Caco-2 (cell line): ENCODE measurements at places on chromosomes 2 and 18. TPM values are rescaled to one million over a fixed set of nuclear protein-coding genes. Genes with fewer than 3 reads are reported as not detected.
A peak's percentile ranks its signal among the peaks of the same experiment; 100 is the strongest.

The GALR1 gene
- not detected in 2 replicates for total RNA-seq

The RAPH1 gene
- 109 and 114 TPM in 2 replicates for total RNA-seq

The PRKCE gene
- total RNA-seq: 3.6 and 4.4 TPM in 2 replicates

The DHRS9 gene
- total RNA-seq: not detected in 2 replicates

The FSIP2 gene
- 0.09 TPM in 2 replicates for total RNA-seq

The ANKMY1 gene
- 12.2 and 16.6 TPM in 2 replicates for total RNA-seq

The LBX2 gene
- total RNA-seq: 11.1 and 11.4 TPM in 2 replicates

DNA sequence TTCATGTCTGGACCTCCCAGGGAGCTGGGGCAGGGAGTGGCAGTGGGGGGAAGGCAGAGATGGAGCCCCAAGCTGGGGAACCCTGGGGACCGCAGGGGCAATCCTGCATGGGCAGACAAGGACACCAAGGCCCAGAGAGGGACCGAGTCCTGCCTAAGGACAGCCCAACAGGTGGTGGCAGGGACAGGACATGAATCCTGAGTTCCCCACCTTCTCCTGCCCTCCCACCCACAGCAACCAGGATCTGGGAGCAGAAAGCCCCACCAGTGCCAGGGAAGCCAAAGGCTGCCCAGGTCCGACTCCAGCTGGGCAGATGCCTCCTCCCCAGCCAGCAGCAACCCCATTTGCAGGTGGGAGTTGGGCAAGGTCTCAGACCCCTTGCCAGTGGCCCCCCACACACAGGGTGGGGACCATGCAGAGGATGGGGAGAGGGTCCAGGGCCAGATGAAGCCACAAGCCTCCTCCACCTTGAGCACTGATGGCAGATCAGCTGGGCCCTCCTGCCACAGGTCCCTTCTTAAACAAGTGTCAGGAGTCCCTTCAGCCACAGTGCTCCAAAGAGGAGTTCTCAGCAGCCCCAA is 6.3 kb downstream of the ADRA2B start:
- H3K36me3 ChIP-seq: no peaks in the 10 kb centered on the region
- peaks cover 9% of the 10 kb centered on the region; the same call in 1 of the 2 replicates for H3K4me1 ChIP-seq
- no peak for DNase-seq
- H3K4me3 ChIP-seq: no peak overlapping the region
- no peak overlapping the region for H3K27ac ChIP-seq

GRCh38 chr2:233084488-233084887 is 24.3 kb downstream of the INPP5D start:
- no peak overlapping the region for H3K4me3 ChIP-seq
- DNase-seq: no peak
- no peaks in the 10 kb centered on the region for H3K27me3 ChIP-seq
- H3K27ac ChIP-seq: no peak overlapping the region
- no peaks in the 10 kb centered on the region for H3K4me1 ChIP-seq
- no peaks in the 10 kb centered on the region for H3K36me3 ChIP-seq

DNA sequence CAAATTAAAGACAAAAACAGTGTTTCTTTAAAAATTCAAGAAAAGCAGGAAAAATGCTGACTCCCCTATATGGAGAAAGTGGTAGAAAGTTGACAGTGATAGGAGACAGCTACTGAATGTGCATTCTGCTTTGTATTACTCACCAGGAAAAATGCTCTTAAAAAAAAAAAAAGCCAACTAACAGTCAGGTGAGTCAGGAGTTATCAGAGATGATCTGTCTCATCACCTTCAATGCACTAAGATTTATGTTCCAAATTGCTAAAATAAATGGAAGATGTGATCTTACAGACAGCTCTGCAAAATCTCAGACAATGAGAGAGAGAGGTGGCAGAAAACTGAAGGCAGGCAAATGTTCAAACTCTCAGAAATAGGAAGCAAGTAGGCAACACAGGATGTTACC is 47.6 kb upstream of the ZNF521 start:
- no peak overlapping the region for H3K27ac ChIP-seq
- H3K27me3 ChIP-seq: no peaks in the 10 kb centered on the region
- no peaks in the 10 kb centered on the region for H3K4me1 ChIP-seq
- H3K4me3 ChIP-seq: no peak overlapping the region
- no peak for DNase-seq

- no peaks in the 10 kb centered on the region for H3K27me3 ChIP-seq
- DNase-seq: no peak
- H3K4me3 ChIP-seq: no peak overlapping the region
- no peaks in the 10 kb centered on the region for H3K4me1 ChIP-seq
- H3K36me3 ChIP-seq: no peaks in the 10 kb centered on the region
Observed at GRCh38 chr18:29164993-29165599, 988.2 kb upstream of the CDH2 start.

GRCh38 chr2:19893520-19894133 is 8.2 kb downstream of the TTC32 start:
- no peak overlapping the region for H3K4me3 ChIP-seq
- no peak for DNase-seq
- H3K36me3 ChIP-seq: no peaks in the 10 kb centered on the region

GRCh38 chr2:44687686-44688455 is 253.6 kb upstream of the SIX3 start:
- no peaks in the 10 kb centered on the region for H3K27me3 ChIP-seq
- H3K4me1 ChIP-seq: no peaks in the 10 kb centered on the region
- H3K4me3 ChIP-seq: no peak overlapping the region
- no peak for DNase-seq
- H3K27ac ChIP-seq: no peak overlapping the region
- H3K36me3 ChIP-seq: no peaks in the 10 kb centered on the region

GRCh38 chr2:27051902-27052645 is 606 bp downstream of the AGBL5 start:
- peak overlapping the region; percentile 100 for H3K27ac ChIP-seq
- no peaks in the 10 kb centered on the region for H3K27me3 ChIP-seq
- 0 out of 2 replicates have a peak, but pooled peaks cover 6% of the 10 kb centered on the region for H3K4me1 ChIP-seq
- H3K4me3 ChIP-seq: peak overlapping the region; percentile 96
- peak; percentile 54 for DNase-seq

DNA sequence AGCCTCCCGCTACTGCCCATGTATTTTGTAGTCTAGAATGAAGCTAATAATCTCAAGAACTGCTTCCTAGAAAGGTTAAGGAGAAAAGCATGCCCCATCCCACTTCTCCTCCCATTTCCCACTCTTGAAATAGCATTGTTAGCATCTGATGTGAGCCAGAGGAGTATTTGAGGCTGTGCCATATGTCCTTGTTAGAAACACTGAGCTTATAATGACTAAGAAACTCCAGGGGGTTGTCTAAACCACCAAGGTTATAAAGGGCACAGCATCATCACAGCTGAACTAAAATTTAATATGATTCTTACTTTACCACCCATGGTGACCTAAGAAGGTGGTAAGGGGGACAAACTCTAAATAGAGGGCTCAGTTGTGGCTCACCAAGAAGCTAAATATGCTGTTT is 16.6 kb downstream of the TSPYL6 start:
- peaks cover 6% of the 10 kb centered on the region for H3K4me1 ChIP-seq
- H3K27ac ChIP-seq: no peak overlapping the region
- no peak overlapping the region for H3K4me3 ChIP-seq
- no peaks in the 10 kb centered on the region for H3K36me3 ChIP-seq
- H3K27me3 ChIP-seq: no peaks in the 10 kb centered on the region

- H3K36me3 ChIP-seq: no peaks in the 10 kb centered on the region
- peak overlapping the region; percentile 55 for H3K27ac ChIP-seq
- peak overlapping the region; percentile 46 for H3K4me3 ChIP-seq
- H3K27me3 ChIP-seq: no peaks in the 10 kb centered on the region
- no peak for DNase-seq
Observed at GRCh38 chr2:238203973-238204683, 633 bp upstream of the ILKAP start.

- no peaks in the 10 kb centered on the region for H3K36me3 ChIP-seq
- peaks cover 6% of the 10 kb centered on the region; the same call in 1 of the 2 replicates for H3K4me1 ChIP-seq
- H3K4me3 ChIP-seq: no peak overlapping the region
- H3K27me3 ChIP-seq: no peaks in the 10 kb centered on the region
- no peak for DNase-seq
Observed at GRCh38 chr2:108611021-108611420, 76.8 kb downstream of the LIMS1 start.

DNA sequence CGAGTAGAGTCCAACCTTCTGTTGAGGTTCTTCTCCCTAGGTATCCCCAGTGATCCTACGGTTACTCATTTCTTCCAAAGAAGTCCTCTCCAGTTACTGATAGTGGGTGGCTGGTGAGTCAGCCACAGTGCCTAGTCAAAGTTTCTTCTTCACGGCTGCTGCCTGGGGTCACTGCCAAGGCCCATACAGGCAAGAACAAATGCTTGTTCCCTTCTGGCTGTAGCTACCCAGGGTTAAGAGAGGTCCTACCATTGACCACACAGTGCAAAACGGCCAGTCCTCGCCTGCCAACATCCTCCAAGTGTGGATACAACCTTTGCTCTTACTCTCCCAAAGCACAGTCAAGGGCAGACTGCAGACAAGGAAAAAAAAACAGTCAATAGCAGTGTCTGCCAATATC is 2.9 kb upstream of the PTPN4 start:
- no peak overlapping the region for H3K27ac ChIP-seq
- peaks cover 4% of the 10 kb centered on the region; the same call in 1 of the 2 replicates for H3K4me1 ChIP-seq
- no peak overlapping the region for H3K4me3 ChIP-seq
- no peaks in the 10 kb centered on the region for H3K36me3 ChIP-seq

- H3K4me1 ChIP-seq: peaks cover 16% of the 10 kb centered on the region
- DNase-seq: no peak
- no peak overlapping the region for H3K4me3 ChIP-seq
- H3K36me3 ChIP-seq: no peaks in the 10 kb centered on the region
Observed at GRCh38 chr2:10284108-10284870, 18.4 kb upstream of the HPCAL1 start.

DNA sequence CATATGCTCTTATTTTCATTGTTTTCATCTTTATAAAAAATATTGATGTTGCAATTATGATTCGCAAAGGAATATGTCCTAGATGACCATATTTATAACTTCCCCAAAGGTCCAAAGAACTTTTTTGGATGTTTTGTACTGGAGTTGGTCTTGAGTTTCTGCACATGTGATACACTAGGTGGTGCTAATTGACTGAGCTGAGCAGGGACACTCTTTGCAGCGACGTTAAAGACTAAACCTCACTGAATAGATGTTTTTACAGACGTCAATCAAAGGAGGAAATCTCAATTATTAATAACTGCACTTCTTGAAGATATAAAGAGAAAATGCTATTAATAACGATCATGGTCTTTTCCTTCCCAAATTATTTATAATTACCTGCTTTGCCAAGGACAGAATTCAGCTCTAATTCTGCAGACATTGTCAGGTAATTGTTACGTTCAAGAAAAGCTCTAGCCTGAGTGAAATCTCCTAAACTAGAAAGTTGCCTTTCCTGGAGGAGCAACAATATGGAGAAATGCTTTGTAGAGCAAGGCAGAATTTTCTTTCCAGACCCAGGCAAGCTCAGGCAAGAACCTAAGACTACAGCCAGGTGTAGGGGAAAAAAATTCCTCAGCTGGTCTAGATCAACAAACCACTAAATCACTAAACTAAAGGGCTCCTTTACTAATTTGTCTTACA is 119.3 kb upstream of the RBBP8 start:
- no peaks in the 10 kb centered on the region for H3K27me3 ChIP-seq
- no peak overlapping the region for H3K27ac ChIP-seq
- no peak for DNase-seq
- no peaks in the 10 kb centered on the region for H3K36me3 ChIP-seq

DNA sequence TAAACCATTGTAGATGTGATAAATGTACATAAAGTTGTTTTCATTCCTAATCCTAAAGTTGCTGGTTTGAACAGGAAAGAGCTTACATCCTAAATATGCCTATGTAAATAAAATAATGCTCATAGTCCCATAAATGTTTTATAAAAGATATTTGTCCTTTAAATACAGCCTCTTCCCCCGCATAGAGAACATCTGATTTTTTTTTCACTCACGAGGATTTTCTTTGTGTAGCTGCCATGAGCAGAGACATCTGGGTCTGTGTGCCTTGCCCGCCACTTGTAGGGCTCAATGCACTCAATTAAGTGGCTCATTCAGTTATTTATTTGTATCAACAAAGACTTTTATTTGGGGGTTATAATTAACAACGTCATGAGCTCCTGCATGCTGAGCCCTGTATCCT is 72.8 kb downstream of the SOWAHC start:
- no peaks in the 10 kb centered on the region for H3K27me3 ChIP-seq
- no peaks in the 10 kb centered on the region for H3K36me3 ChIP-seq
- H3K27ac ChIP-seq: no peak overlapping the region
- peaks cover 29% of the 10 kb centered on the region for H3K4me1 ChIP-seq

DNA sequence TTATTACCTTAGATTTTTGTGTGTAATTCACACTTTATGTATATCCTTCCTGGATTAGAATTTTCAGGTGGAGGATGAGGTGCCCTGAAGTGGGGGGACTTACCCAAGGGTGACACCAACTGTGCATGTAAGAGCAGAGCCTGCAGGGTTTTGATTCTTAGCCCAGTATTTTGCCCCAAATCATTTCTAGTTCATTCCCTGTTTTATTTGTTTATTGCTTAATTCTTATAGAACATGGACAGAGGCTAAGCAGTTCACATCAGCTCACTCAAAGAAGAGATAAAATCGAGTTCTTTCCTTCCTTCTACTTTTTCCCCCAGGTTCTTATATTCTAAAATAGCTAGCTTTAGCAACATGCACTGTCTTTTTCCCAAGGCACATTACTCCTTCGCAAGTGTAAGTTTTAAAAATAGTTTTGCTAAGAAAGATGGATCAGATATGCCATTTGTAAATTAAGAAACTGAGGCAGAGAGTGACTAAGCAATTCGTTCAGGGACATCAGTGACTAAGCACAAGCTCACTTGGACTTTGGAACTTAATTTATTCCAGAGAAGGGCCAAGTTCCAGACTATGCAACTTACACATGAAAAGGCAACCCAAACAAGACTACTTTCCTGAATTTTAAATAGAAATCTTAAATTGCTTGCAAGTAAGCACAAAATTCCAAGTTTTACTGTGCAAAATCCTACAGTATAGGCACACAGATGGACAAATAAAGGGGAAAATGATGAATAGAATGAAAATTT is 427.9 kb upstream of the POU3F3 start:
- no peak overlapping the region for H3K4me3 ChIP-seq
- H3K27me3 ChIP-seq: no peaks in the 10 kb centered on the region
- no peaks in the 10 kb centered on the region for H3K36me3 ChIP-seq
- peaks cover 3% of the 10 kb centered on the region; the same call in 1 of the 2 replicates for H3K4me1 ChIP-seq
- no peak for DNase-seq
